ENCODE measurements at places on chromosomes 1 and 21.

GRCh38 chr1:184859381-184860105, 104.9 kb upstream of the EDEM3 start:
- no peak for DNase-seq

DNA sequence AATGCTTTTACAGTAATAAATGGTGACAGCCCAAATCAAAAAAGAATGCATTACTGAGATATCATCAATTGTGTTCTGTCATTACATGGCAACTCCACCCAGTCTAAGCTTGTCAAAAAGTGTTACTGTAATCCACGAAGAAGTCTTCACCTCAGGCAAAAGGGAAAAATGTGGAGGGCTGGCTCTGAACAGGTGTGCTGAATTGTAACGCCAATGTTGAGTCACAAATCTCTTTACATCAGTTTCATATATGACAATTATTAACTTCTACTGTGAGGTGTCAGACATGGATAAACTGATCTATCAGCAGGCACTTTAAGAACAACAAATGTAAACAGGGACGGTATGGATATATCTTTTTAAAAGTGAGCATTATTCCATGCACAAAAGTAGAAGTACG, 98.5 kb upstream of the DMRTA2 start:
- no peak for DNase-seq

DNA sequence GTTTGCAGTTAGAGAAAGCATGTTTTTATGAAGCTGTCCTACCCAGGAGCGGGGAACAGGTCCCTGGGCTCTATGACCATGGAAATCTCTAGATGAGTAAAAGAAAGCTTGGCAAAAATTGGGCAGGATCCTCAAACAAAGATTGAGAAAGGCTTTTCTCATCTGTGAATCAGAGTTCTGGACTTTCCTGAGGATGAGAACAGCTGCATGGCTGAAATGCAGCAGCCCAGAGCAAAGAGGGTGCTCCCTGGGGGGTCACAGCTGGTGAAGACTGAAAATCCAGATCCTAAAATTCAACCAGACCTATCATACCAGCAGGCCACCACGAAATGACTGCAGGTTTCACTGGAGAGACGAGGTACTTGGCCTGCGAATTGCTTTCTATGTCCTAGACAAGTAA, 65.7 kb upstream of the APP start:
- DNase-seq = no peak

GRCh38 chr1:30744060-30744756, 13.4 kb downstream of the LAPTM5 start:
- DNase-seq = no peak

GRCh38 chr1:89405275-89405929, 41.5 kb downstream of the GBP6 start:
- no peak for DNase-seq
